SK-MEL-5 (cell line): ENCODE measurements at places on chromosomes 11 and 22. TPM values are rescaled to one million over a fixed set of nuclear protein-coding genes. Genes with fewer than 3 reads are reported as not detected.

- no peak for DNase-seq
These were observed 1.4 kb upstream of the DGAT2 start for GRCh38 chr11:75767228-75767572.

- DNase-seq = no peak
These were observed 98.0 kb downstream of the NAT10 start for GRCh38 chr11:34203377-34203871.

DNA sequence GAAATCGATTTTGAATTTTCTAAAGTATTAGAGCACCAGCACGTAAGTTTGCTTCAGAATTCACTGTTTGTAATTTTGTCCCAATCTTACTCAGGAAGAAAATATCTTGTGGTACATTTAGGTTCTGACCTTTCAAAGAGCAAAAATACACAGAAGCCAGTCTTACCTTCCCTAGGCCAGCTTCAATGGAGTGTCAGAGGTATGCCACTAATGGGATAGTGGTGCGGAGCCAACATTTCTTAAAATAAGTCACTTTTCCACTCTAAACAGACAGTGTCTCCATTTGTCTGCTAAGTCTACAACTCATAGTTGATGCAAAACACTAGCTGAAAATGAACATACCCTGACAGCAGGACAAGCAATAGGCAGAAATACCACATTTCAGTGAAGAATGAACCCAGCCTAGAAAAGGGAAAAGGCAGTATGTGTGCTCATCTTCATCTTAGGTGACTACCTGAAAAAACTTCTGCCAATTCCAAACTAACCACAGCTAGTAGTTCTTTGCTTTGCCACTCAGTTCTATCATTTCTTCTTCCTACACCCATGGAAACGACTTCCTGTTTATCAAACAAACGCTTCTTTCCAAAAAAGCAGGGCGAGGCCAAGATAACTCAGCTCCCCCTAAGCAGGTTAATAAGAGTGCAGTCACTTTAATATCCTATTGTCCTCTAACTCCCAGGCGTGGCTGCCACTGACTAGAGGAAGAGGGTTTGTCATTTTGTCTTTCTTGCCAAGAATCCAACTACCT is 94.0 kb upstream of the APOA1 start:
- DNase-seq = no peak

DNA sequence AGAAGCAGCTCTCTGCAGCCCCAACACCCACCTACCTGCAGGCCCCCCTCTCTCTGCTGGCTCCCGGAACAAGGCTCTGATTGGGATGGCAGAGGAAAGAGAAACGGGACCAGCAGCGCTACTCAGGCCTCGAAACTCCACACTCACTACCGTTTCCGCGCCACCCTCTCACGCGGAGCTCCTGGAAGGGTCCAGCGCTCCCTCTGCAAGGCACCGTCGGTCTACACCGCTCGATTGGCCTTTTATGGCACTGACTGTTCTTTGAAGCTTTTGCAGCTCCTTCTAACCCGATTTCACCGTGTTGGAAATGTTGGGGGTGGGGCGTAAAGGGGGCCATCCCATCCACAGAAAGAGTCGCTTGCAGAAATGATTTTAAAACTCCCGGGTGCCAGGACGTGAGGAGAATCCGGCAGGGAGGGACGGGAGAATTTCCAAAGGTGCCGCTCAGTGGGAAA is 323 bp upstream of the PANX1 start:
- peak; percentile 6 for DNase-seq

DNA sequence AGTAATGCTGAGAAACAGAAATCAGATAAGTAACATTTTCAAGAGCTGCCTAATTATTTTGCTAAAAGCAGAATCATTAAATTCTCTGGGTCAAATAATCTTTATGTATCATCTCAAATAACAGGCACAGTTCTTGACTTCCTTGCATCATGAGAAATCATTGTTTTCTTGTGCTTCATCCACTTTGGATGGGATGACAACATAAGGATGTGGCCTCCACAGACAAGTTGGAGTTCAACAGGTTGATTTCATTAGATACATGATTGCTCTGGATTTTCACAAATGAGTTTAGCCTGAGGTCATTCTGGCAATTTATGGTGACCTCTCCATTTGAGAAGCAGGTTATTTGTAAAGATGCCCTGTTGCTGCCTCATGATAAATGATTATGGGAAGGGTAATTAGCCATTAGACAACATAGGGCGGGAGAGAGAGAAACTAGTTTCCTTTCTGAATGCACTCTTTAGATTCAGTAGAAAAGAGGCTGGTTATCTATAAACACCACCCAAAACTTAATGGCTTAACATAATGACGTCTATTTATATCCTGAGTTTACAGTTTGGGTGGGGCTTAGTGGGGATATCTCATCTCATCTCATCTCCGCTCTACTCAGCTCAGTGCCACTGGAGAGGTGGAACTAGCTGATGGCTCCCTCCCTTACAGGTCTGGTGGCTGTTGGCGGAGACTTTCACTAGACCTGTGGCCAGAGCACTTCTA is 35.0 kb upstream of the ADORA2A start:
- no peak for DNase-seq

Gene KCNQ1
- total RNA-seq = 0.71 TPM in 1 of 2 replicates, not detected in the other
